ENCODE measurements at places on chromosomes 2 and 18. TPM values are rescaled to one million over a fixed set of nuclear protein-coding genes. Genes with fewer than 3 reads are reported as not detected.

DNA sequence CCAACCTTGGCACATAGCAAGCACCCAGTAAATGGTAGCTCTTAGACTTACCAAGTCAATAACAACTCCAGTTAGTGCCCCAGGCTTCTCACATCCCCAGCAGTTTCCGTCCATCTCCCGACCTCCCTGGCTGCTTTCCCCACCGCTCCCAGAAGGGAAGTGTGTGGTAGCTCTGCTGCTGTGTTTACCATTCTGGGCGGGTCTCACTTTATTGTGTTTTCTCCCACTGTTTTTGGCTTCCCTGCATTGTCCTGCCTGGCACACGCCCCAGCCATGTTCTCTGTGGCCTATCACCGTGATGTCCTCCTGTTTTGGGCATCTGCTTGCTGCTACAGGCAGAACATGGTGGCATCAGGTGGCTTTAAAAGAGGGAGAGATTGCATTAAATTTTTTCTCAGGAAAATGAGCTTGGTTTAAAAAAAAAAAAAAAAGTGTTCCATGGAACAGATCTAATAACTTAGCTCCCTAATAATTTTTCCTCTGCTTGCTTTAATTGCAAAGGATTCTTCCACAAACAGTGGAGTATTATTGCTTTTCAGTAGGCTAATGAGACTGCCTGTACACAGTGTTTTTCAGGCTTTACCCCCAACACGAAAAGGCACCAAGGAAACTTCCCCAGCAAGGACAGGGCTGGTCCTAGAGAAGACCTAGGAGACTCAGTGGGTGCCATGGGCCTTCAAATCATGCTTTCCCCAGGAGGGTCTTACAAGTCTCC is 8.0 kb upstream of the COX7A2L start:
- no peak for DNase-seq

- DNase-seq, result no peak
These were observed 954.9 kb downstream of the TDRD15 start for GRCh38 chr2:22078701-22079100.

- no peak for DNase-seq
These were observed 18.4 kb downstream of the FN1 start for GRCh38 chr2:215417400-215417951.

GRCh38 chr2:54579682-54580620 is 123.8 kb downstream of the SPTBN1 start:
- no peak for DNase-seq

- DNase-seq, result no peak
These were observed 97.9 kb downstream of the BAZ2B start for GRCh38 chr2:159518321-159519005.

DNA sequence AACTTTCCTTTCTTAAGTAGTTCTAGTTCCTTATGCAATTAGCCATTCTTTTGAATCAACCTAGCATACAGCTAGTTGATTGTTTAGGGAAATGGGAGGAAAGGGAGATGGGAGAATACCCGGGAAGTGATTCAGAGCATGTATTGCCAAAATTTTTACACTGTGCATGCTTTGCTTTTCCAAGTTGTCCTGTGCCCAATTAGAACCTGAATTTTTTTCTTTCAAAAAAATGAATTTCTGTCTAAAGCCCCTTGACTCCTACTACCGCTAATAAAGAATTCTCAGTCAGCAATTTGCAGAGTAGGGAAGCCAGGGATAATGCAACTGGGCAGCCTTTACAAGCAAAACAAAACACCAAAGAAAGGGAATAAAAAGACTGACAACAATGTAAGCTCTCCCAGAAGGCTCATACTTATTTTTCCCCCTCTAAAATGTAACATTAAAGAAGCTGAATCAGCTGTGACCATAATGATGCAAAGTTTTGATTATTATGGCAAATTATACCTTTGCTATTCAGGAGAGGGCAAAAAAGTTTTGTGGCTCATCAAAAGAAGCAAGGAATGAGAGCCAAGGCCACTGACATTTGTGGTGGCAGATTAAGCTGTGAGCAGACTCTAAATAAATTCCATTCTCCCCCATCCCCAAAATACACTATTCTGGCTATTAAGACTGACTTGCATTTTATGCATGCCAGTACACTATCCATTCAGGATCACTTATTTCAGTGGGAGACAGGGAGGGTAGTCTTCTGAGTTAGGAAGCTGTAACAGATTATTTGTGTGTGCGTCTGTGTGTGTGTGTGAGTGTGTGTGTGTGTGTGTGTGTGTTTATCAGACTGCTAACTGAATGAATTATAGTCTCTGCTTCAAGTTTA is 174.3 kb downstream of the ERBB4 start:
- no peak for DNase-seq

DNA sequence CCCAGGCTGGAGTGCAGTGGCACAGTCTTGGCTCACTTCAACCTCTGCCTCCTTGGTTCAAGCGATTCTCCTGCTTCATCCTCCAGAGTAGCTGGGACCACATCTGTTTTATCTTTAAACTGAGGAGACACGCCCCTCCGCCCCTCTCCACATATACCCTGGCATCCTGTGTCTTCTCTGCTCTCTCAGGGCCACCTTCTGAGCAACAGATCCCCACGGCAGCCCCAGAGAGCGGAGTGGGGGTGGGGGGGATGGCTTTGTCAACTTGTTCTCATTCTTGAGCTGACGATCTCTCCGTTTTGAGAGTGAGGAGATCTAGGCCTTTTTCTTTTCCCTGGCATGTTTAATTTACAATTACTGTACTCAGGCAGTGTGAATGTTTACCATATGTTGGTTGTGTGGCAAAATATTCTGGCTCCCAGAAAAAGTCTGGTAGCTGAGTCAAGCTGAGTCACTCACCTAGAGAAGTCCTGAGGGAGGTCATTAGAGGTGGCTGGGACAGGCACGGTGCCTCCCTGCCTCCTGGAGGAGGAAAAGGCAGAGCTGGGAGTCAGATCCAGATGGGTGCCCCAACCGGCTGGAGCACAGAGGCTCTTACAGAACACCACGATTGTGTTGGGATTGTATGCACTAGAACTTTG is 19.5 kb upstream of the ID2 start:
- no peak for DNase-seq

DNA sequence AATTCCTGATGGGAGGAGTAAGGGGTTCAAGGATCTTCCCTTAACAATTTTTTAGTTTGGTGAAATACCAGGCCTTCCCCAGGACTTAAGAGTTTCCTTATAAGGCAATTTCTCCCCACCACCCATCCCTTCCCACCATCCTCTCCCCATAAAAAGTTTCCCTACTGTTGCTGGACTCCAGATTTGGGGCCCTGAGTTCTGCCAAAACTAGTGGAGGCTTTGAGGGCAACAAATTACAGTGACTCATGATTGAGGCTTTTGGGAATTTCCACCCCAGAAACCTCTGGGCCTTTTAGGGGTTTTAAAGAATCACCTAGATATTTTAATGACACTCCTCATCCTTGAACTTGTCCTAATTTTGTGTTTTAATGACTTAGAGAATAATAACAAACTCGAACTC is 14.3 kb upstream of the EN1 start:
- no peak for DNase-seq

- DNase-seq, result no peak
These were observed 1597.5 kb upstream of the PIK3C3 start for GRCh38 chr18:40357536-40357935.

- DNase-seq, result no peak
These were observed 13.2 kb upstream of the TANK start for GRCh38 chr2:161146996-161147395.

GRCh38 chr2:194946826-194947225 is 710.2 kb upstream of the SLC39A10 start:
- DNase-seq, result peak; percentile 58

- DNase-seq, result no peak
These were observed 237.6 kb upstream of the UBE2E3 start for GRCh38 chr2:180742801-180743200.

- no peak for DNase-seq
These were observed 121.9 kb downstream of the TMEM18 start for GRCh38 chr2:555164-555922.

DNA sequence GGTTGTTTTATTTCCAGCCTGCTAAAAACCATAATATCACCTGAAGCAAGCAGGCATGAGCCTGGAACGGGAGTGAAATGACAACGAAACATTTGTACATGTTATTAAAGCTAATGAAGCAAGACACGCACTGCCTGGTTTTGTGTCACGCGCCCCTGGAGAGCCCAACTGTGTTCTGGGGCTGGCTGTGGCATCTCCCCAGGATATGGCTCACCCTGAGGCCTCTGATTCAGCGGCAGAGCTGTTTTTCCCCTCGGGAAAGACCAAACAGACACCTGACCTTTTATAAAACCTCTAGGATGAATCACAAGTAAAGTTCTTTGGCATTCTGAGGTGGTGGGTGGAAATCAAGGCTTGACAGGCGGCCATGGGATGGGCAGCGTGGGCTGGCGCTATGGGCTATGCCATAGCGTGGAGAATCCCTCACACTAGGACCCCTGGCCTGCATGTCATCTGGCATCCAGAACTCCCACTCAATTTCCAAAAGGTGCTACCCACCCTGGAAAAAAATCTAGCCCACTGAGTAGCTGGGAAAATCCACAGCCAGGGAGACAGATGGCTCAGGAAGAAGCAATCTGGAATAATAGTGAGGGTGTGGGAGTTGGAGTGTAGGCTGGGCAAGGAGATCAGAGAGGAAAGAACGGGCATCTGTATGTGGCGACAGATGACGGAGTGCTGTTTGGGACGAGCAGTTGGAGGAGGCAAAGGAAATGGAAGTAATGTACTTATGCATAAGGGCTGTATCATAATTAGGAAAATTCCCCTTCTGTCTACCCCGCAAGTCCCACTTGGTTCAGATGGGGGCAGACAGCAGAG is 262.0 kb downstream of the AFF3 start:
- DNase-seq, result no peak

DNA sequence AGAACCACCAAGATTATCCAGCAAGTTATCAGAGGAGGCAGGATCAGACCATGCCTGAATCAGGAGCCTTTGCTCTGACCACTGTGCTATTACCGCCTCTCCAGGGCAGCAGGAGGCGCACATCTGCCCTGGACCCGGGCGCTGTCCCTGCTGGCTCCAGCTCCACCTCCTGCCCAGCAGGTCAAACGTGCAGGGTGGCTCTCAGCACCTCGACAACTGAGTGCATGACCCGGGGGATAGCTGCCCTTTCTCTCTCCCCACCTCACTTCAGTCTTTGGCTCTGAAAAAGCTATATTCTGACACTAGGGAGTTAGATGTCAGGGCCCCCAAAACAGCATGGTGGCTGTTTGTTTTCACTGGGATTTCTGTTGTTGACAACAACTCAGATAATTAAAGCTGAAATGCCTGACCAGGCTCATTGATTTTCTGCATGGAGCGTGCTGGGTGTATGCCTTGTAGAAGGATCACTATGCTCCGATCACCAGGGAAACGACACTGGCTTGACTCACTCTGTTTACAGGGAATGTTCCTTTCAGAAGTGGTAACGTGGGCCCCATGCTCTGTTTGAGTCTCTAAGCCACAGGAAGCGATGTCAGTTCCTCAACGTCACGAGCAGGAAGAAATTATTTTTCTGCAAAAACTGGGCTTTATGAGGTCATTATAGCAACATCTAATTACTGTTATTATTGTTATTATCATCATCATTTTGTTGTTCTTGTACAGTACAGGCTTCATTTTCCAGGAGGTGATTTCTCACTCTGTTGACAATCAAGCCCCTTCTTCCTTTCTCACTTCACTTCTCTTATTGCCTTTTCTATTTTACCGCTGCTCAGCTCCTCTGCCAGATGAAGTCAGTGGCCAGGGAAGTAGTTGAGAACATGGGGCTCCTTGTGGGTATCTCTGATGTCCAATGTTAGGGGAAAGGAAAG is 125.6 kb downstream of the PLB1 start:
- DNase-seq, result peak; percentile 67

DNA sequence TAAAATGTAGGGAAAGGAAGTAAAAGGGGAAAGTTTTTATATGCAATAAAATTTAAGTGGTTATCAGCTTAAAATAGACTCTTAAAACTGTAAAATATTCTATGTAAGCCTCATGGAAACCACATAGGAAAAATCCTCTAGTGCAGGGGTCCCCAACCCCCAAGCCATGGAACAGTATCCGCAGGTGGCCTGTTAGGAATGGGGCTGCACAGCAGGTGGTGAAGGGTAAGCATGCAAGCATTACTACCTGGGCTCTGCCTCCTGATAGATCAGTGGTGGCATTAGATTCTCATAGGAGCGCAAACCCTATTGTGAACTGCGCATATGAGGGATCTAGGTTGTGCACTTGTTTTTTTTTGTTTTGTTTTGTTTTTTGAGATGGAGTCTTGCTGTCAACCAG is 1409.3 kb upstream of the CDH2 start:
- no peak for DNase-seq

GRCh38 chr2:164898475-164898874 is 56.9 kb downstream of the SLC38A11 start:
- no peak for DNase-seq

- DNase-seq, result no peak
These were observed 474.9 kb upstream of the TCF4 start for GRCh38 chr18:56062931-56063330.

- no peak for DNase-seq
These were observed 109.5 kb downstream of the DHRS9 start for GRCh38 chr2:169178804-169179390.

DNA sequence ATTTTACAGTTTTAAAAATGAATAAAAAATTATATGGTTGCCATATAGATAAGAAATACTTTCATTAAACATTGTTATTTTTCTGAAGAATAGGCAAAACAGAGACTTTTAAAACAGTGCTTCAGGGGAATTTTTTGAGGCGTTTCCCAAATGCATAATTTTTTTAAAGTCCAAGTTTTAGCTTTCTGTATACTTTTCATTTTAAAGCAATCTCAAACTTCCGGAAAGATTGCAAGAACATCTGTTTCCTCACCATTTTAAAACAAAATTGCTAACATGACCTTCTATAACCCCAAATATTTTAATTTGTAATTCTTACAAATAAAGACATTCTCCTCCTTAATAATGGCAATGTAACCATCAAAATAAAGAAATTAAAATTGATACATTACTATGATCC is 15.1 kb upstream of the MBD2 start:
- DNase-seq, result no peak

GRCh38 chr18:5510135-5510846 is 33.5 kb downstream of the EPB41L3 start:
- no peak for DNase-seq

DNA sequence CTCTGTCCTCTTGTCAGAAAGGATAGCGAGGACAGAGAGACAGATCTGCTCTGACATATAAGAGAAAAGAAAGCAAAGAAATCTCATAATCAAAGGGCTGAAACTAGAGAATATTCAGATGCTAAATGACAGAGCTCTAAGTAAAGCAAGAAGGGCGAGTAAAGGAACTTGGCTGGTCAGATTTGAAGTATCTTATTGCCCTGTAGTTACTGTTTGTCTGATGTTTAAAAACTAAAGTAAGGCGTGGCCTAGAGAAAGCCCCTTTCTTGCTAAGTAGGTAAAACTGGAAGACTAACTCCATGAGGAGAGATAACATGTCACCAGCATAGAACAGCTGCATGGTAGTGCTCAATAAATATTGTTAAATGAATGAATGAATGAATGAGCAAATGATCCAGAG is 70.0 kb downstream of the CRACDL start:
- no peak for DNase-seq

CHRND gene
- polyA plus RNA-seq, result 180 TPM

POU3F3 gene
- polyA plus RNA-seq, result 0.13 TPM

TUBA3D gene
- 0.72 TPM for polyA plus RNA-seq

RGPD4 gene
- 0.03 TPM for polyA plus RNA-seq

ATG9A gene
- 33.5 TPM for polyA plus RNA-seq

CCDC141 gene
- 79.4 TPM for polyA plus RNA-seq

All from forelimb muscle (tissue), 1 donor.